Activated CD4-positive, alpha-beta T cell treated with anti-CD3 and anti-CD28 coated beads, Interleukin-2, amount 10 ng/mL, durations not matched to agents 7 days and 5 days (primary cell): ENCODE measurements at places on chromosomes 12 and 14. TPM values are rescaled to one million over a fixed set of nuclear protein-coding genes. Genes with fewer than 3 reads are reported as not detected.

Gene ZFHX2
- total RNA-seq: 1.0 TPM

Gene GPR84
- total RNA-seq: 0.33 TPM

- no peak for DNase-seq
- H3K27me3 ChIP-seq: no peaks in the 10 kb centered on the region
- no peak overlapping the region for H3K27ac ChIP-seq
- H3K36me3 ChIP-seq: no peaks in the 10 kb centered on the region
Measured at GRCh38 chr12:25771041-25771440, 187.4 kb upstream of the RASSF8 start.

DNA sequence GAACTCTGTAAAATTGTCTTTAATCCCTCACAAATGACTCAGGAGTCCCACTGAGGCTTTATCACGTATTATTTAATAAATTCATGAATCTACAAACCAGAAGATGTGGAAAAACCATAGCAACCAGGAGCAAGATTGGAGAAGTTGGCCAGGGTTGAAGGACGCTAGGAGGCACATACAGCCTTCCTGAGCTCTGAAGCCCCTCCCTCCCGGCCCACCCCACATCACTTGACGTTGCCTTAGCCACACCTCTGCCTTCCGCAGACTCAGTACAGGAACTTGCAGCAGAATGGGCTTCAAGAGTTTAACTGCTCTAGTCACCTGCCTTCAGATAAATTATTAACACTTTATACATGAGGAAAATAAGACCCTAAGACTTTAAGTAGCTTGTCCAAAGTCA lies 33.9 kb downstream of the SLC35F4 start:
- no peak for DNase-seq
- no peaks in the 10 kb centered on the region for H3K4me1 ChIP-seq
- no peak overlapping the region for H3K4me3 ChIP-seq
- H3K36me3 ChIP-seq: no peaks in the 10 kb centered on the region

- peaks cover 16% of the 10 kb centered on the region for H3K27me3 ChIP-seq
- no peak for DNase-seq
- no peak overlapping the region for H3K4me3 ChIP-seq
Measured at GRCh38 chr12:53789570-53789969, 37.8 kb upstream of the CISTR start.

DNA sequence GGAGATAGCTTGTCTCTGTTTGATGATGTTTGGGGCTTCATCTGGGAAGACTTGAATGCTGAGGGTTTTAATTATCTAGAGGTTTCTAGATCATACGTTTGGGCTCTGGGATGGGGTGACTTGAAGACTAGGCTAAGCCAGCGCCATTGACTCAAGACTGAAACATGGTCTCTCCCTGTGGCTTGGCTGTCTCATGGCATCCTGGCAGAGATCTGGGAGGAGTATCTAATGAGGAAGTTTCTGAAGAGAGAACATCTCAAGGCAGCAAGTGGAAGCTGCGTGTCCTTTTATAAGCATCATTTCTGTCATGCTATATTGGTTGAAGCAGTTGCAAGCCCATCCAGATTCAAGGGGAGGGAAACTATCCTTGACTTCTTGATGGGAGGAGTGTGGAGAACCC lies 104.8 kb downstream of the UNC79 start:
- H3K4me1 ChIP-seq: no peaks in the 10 kb centered on the region
- H3K36me3 ChIP-seq: no peaks in the 10 kb centered on the region
- no peak overlapping the region for H3K27ac ChIP-seq
- no peak overlapping the region for H3K4me3 ChIP-seq
- peaks cover 9% of the 10 kb centered on the region for H3K27me3 ChIP-seq
